Activated naive CD4-positive, alpha-beta T cell treated with anti-CD3 and anti-CD28 coated beads for 36 hours (primary cell): ENCODE measurements at places on chromosomes 1 and 21. TPM values are rescaled to one million over a fixed set of nuclear protein-coding genes. Genes with fewer than 3 reads are reported as not detected.

- DNase-seq = no peak
Measured at GRCh38 chr1:185388346-185388745, 71.3 kb upstream of the IVNS1ABP start.

DNA sequence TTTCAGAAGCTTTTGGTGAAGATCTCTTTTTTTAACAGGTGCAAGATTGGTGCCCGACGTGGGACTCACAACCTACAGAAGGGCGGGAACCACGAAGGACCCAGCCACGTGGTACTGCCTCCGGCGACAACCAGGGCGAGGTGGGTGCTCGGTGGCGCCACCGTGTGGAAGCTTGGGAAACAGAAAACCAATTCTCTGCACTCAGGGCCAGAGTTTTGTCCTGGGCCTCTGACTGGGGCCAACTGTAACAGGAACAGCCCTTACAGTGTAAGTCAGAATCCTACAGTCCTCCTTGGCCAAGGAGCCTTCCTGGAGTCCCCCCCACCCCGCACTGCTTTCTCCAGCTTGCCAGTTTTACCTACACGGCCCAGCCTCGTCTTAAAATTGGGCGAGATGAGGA is 11.6 kb upstream of the S100A7A start:
- peak; percentile 75 for DNase-seq

- no peak for DNase-seq
Measured at GRCh38 chr1:10007169-10007568, 10.1 kb downstream of the RBP7 start.

GRCh38 chr1:37474697-37475379 is 458 bp downstream of the ZC3H12A start:
- no peak for DNase-seq

The DPH5 gene
- total RNA-seq = 66.3 TPM

The OLFML2B gene
- 2.3 TPM for total RNA-seq

The OR2L5 gene
- total RNA-seq = not detected

The SPRR2G gene
- not detected for total RNA-seq

The PRKCZ gene
- 6.8 TPM for total RNA-seq
